ENCODE measurements at places on chromosomes 12 and 14. TPM values are rescaled to one million over a fixed set of nuclear protein-coding genes. Genes with fewer than 3 reads are reported as not detected.

SRRM4 gene
- not detected for total RNA-seq

FBXO21 gene
- total RNA-seq: 39.2 TPM

SMARCD1 gene
- total RNA-seq: 50.8 TPM

ABCD2 gene
- not detected for total RNA-seq

GPRC5D gene
- total RNA-seq: not detected

Data from chondrocyte (in vitro differentiated cells).